ENCODE measurements at places on chromosomes 2 and 18. TPM values are rescaled to one million over a fixed set of nuclear protein-coding genes. Genes with fewer than 3 reads are reported as not detected.

THSD7B gene
- total RNA-seq = under 0.01 TPM

ASPRV1 gene
- 0.33 TPM for total RNA-seq

MAPK4 gene
- total RNA-seq = 7.5 TPM

ICA1L gene
- 2.4 TPM for total RNA-seq

UCN gene
- 0.22 TPM for total RNA-seq

KCNG2 gene
- total RNA-seq = not detected

FAHD2A gene
- 26.4 TPM for total RNA-seq

DSG1 gene
- total RNA-seq = 1.2 TPM

CCDC74B gene
- total RNA-seq = 4.7 TPM

TXNDC2 gene
- not detected for total RNA-seq

DSC1 gene
- 1.3 TPM for total RNA-seq

NT5C1B gene
- total RNA-seq = not detected

C18orf54 gene
- 2.0 TPM for total RNA-seq

TMEM182 gene
- total RNA-seq = 2.8 TPM

KCNIP3 gene
- 26.0 TPM for total RNA-seq

SLC40A1 gene
- total RNA-seq = 0.79 TPM

LTBP1 gene
- total RNA-seq = 265 TPM

OTOS gene
- not detected for total RNA-seq

WDR75 gene
- total RNA-seq = 34.9 TPM

BOLL gene
- total RNA-seq = not detected

TMEM17 gene
- 1.6 TPM for total RNA-seq

TBR1 gene
- not detected for total RNA-seq

MC4R gene
- not detected for total RNA-seq

CDK15 gene
- 8.5 TPM for total RNA-seq

KATNAL2 gene
- total RNA-seq = 2.3 TPM

TTL gene
- 11.8 TPM for total RNA-seq

CDCA7 gene
- 3.1 TPM for total RNA-seq

ADD2 gene
- total RNA-seq = not detected

DNMT3A gene
- total RNA-seq = 35.9 TPM

GDF7 gene
- total RNA-seq = under 0.01 TPM

SNORC gene
- total RNA-seq = 0.33 TPM

RAB11FIP5 gene
- 99.7 TPM for total RNA-seq

LBX2 gene
- total RNA-seq = 1.8 TPM

MTA3 gene
- total RNA-seq = 29.0 TPM

POTEC gene
- total RNA-seq = not detected

DTYMK gene
- 32.2 TPM for total RNA-seq

REG1B gene
- not detected for total RNA-seq

COL3A1 gene
- 6,874 TPM for total RNA-seq

ALPG gene
- total RNA-seq = under 0.01 TPM

EFHD1 gene
- 3.8 TPM for total RNA-seq

CTAGE1 gene
- total RNA-seq = 0.22 TPM

CXCR1 gene
- total RNA-seq = not detected

KHK gene
- not detected for total RNA-seq
